GM04503 (cell line): ENCODE measurements at places on chromosomes 3 and 15.

DNA sequence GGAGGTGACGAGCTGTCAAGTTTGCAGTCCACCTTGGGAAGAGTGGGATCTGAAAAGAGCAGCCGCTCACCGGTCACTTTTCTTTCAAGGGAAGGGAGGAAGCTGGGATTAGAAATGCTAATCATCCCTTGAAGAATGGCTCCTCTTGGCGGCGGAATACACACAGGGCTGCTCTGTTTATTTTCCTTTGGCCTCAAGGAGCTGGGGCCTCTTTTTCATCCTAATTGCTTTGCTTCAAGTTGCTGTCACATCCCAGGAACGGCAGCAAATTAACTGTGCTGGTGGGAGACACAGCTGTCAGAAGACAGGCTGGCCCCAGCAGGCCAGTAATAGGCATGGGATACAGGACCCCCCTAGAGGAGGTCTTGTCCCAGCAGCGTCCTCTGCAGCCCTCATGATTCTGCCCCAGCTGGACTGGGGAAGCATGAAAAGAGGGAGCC lies 6.7 kb downstream of the KBTBD13 start:
- no peak for DNase-seq

- DNase-seq, result no peak
Observed at GRCh38 chr3:11407644-11408043, 135.4 kb downstream of the ATG7 start.

- DNase-seq, result peak; percentile 46
Observed at GRCh38 chr3:29314727-29315088, 33.8 kb downstream of the RBMS3 start.

DNA sequence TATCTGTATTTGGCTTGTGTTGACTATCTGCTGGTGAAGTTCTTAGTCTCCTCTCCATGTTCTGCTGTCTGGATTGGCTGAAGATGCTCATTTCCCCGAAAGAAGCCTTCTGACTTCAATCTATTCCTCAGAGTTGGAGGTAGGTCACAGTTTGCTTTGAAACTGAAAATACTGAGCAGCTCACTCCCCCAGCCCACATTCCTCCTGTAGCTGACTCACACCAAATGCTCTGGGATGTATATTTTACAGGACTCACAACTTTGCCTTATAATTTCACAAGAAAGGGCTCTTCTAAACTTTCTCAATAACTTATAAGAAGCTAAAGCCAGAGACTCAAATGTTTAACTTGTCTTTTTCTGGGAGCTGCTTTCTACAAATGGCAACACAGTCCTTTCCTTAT lies 36.3 kb upstream of the SNX4 start:
- no peak for DNase-seq

- no peak for DNase-seq
Observed at GRCh38 chr15:89441295-89441812, 55.0 kb downstream of the RHCG start.

DNA sequence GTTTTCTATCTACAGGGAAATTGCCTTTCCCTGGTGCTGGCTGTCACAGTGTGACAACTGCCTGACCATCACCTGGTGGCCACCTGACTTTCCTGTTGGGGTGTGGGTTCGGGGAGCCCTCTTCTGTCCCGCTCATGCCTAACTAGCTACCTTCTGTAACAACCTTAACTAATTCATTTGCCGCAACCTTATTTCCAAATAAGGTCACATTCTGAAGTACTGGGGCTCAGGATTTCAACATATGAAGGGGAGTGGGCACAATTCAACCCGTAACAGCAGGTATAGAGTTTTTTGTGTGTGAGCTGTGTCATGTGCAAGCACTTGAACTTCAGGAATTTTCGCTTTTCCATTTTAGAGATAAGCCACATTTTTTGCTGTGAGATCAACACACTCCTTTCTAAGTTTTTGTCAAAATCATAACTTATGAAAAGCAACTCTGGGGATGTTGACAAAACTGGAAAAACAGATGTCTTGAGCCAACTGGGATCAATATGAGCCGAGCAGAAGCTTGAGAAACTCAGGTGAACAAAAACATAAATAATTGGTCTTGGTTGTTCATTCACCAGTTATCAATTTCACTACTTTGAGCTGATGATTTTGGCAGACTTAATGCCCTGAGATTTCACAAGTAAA lies 242.0 kb upstream of the RGMA start:
- no peak for DNase-seq

GRCh38 chr3:48369693-48370332 lies 2.2 kb upstream of the FBXW12 start:
- no peak for DNase-seq

GRCh38 chr3:145942052-145942451 lies 218.9 kb downstream of the PLOD2 start:
- DNase-seq, result no peak

DNA sequence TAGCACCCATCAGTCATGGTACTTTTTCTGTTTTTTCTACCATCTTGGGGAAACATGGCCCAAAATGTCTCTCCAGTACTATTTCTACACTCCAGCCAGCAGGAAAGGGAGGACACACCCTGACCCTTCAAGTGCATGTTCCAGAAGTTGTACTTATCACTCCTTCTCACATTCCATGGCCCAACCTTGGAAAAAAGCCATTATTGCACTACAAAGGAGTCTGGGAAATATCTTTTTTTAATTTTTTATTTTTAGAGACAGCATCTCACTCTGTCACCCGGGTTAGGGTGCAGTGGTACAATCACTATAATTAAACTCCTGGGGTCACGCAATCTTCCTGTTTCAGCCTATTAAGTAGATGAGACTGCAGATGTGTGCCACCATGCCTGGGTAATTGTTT lies 100.0 kb upstream of the PPP2R3A start:
- DNase-seq, result no peak

DNA sequence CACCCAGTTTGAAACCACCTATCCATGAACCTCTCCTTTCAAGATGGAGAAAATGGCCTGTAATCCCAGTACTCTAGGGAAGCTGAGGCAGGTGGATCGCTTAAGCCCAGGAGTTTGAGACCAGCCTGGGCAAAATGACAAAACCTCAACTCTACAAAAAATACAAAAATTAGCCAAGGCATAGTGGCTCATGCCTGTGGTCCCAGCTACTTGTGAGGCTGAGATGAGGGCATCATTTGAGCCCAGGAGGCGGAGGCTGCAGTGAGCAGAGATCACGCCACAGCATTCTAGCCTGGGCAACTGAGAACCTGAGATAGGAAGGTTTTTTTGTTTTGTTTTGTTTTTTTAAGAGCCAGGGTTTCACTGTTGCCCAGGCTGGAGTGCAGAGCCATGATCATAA lies 5.4 kb downstream of the TKT start:
- no peak for DNase-seq

- DNase-seq, result no peak
Observed at GRCh38 chr15:90482124-90483011, 47.4 kb upstream of the CRTC3 start.

GRCh38 chr3:129018751-129019150 lies 17.6 kb downstream of the EFCC1 start:
- DNase-seq, result no peak

DNA sequence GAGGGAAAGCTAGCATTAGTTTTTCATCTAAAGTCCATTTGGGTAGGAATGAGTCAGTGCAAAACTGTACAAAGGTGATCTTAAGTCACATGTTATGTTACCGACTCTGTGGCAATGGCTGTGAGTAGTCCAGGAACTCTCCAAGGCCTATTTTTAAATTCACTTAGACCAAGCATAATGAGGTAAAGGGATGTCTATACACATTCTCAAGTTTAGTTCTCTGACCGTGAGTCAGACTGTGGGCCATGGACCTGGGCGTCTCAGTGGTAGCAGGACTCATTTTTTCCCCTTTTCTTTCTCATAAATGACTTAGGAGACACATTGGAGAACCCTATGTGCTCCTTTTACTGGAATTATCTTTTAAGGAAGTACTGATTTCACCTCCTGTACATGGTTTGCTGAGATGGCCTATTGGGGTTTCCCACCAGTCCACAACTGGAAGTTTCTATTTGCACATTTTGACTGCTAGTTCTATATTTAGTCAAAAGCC lies 488.7 kb upstream of the TPRG1 start:
- peak; percentile 50 for DNase-seq

DNA sequence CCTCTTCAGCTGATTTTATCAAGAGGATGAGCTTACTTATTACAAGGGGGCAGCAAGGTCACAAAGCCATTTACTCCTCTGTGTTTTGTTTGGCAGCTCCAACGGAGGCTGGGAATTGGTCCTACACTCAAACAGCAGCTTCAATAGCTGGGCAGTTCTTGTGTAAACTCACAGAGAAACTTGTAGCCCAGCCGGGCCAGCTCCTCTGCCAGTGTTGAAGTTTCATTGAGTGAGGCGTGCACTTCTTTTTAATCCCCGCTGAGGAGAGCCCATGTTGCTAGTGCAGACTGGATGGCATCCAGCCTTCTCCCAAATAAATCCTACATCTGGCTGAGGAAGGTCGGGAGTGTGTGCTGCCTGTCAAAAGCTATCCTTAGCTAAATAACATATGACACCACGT lies 59.5 kb downstream of the BFSP2 start:
- DNase-seq, result no peak

GRCh38 chr3:69088063-69088462 lies 3.3 kb downstream of the ARL6IP5 start:
- no peak for DNase-seq

GRCh38 chr15:69848551-69849231 lies 249.0 kb downstream of the TLE3 start:
- DNase-seq, result no peak

GRCh38 chr3:174581558-174581957 lies 277.6 kb upstream of the NAALADL2 start:
- DNase-seq, result no peak

DNA sequence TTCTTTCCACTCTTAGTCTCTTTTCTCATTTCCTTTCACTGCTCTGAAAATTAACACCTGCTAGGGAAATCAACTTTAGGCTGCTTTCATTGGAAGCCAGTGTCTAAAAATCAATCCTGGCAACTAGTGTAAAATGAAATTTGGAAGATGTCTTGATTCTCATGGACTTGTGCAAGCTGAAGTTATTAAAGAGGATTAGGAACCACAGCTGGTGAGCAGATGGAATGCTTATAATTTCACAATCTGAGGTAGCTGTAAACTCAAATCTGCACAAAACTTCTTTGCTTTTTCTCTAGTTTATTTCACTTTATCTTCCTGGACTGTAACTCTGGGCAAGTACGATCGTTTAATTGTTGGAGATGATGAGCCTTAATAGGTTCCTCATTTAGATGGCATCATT lies 175.6 kb downstream of the GHSR start:
- DNase-seq, result no peak

GRCh38 chr3:105397974-105398373 lies 31.3 kb downstream of the ALCAM start:
- DNase-seq, result no peak

GRCh38 chr15:63212050-63213004 lies 22.9 kb downstream of the RAB8B start:
- no peak for DNase-seq
